ENCODE measurements at places on chromosomes 7 and 10.
A peak's percentile ranks its signal among the peaks of the same experiment; 100 is the strongest.

DNA sequence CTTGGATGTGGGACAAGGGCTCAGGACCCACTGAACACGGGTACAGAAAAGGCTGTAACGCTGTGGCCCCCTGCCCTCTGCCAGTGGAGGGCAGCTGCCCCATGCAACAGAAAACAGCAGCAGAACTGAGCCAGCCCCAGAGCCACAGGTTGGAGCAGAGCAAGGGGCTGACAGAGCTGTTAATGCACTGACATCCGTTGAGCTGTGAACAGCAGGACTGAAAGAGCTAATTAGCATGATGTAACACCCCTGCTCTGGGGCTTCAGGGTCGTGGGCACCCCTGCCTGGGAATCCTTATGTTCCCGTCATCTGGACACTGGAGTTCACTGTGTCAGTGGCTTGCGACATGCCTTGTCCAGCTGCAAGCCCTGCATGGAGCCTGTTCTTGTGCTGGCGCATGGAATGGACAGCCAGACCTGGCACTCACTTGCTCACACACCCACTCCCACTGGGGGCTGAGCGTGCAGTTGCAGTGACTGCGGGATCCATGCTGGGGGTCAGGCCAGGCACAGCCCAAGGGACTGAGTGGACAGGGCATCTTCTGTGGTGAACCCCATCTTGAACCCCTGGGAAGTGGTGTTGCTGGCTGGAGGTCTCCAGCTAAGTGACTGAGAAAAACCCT lies 293.7 kb downstream of the DNAJB9 start:
- no peak for DNase-seq

- DNase-seq, result no peak
Measured at GRCh38 chr7:69564454-69565417, 33.5 kb upstream of the AUTS2 start.

DNA sequence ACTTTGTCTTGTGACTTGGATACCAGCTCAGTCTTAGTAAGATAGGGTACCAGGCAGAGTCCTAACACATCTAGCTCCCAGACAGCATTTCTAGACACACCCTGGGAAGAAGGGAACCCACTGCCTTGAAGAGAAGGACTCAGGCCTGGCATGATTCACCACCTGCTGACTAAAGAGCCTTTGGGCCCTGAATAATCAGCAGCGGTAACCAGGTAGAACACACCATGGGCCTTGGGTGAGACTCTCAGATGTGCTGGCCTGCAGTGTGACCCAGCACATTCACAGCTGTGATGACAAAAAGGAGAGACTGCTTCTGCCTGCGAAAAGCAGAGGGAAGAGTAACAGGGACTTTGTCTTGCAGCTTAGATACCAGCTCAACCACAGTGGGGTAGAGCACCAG lies 10.4 kb upstream of the TNKS2 start:
- DNase-seq, result no peak

GRCh38 chr7:2814946-2815874 lies 28.9 kb downstream of the GNA12 start:
- DNase-seq, result peak; percentile 58

DNA sequence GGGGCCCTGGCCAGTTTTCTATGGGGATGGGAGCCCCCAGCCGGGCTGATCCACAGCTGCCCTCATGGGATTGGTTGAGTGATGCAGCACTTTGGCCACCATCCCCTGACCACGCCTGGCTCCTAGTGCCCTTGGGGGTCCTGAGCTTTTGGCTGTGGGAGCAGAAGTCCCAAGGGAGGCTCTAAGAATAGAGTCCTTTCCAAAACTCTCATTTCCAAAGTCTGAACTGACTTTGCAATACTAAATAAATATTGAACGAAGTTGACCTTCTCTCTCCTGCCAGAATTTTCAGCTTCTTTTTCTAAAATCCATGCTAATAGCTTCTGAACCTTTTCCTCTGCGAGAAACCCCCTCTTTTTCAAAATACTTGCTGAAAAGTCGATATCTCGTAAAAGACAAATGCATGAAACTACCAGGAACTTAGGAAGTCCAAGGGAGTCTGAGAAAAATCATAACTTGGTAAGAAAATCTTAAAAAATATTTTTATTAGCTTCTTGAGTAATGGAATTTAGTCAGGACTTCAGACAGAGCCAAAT lies 62.7 kb upstream of the IGFBP3 start:
- no peak for DNase-seq

DNA sequence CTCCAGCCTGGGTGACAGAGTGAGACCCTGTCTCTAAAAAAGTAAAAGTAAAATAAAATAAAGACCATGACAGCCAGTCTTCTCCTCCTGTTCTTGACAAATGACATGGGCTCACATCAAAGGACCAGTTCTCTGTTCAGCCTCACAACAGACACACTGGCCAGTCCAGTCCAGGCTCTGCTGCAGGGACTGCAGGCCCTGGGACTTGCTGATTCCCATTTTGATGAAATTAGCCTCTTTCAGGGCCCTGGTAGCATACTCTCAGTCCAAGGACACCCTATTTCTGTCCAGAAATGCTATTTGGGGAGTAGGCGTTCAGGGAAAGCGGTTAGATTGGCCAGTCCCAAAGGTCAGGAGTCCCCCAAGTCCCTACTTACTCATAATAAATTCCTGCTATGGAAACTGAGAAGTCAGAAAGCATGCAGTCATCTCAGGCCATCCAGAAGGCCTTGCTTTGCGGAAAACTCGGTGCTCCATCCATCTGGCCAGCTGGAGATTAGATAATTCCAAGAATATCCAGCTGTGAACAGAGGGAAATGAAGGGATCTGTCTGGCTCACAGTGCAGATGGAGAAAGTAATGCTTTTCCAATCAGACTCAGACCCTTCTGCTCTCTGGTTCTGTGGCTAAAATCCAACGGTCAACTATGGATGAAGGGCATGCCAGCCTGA lies 74.4 kb downstream of the RAB11FIP2 start:
- DNase-seq, result no peak

Measured in WTC11 (cell line).